ENCODE measurements at places on chromosomes 5 and 9.

DNA sequence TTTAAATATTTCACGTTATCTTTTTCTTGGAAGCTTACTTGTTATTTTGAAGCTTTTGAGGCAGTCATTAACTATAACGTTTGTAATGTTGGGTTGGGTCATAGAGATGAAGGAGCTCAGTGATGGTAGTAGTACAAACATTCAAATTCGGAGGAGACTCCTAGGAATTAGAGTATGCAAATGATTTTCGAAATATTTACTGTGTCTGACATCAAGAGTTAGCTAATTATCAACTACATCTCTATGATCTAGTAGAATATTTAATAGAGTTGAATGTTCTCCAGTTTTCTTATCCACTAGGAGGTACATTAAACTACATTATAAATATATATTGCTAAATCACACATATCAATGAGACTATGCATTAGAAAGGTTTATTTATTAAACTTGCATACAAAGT, 28.8 kb upstream of the C5orf24 start:
- H3K4me3 ChIP-seq: no peak overlapping the region
- H3K27me3 ChIP-seq: no peaks in the 10 kb centered on the region
- H3K27ac ChIP-seq: no peak overlapping the region
- no peak for DNase-seq
- H3K36me3 ChIP-seq: no peaks in the 10 kb centered on the region

- H3K27me3 ChIP-seq: no peaks in the 10 kb centered on the region
- no peaks in the 10 kb centered on the region for H3K4me1 ChIP-seq
- H3K36me3 ChIP-seq: no peaks in the 10 kb centered on the region
- DNase-seq: no peak
These were observed 9.2 kb downstream of the ENC1 start for GRCh38 chr5:74631081-74631953.

DNA sequence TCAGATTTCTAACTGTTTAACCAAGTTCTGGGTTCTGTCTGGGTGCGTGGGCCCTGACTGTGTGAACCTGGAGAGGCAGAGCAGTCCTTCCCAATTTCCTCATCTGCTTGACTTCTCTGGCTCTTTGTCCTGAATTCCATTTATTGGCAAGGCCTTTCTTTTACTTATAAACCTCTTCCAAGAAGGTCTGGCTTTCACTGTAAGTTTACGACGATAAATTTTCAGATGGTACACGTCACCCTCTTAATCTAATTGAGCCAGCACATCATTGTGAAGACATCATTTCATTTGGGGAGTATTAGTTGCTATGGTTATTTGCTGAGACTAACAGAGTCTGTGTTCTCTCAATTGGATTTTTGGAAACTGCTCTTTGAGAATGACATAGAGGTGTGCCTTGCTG, 92.4 kb downstream of the ARHGAP26 start:
- H3K4me3 ChIP-seq: no peak overlapping the region
- H3K27me3 ChIP-seq: no peaks in the 10 kb centered on the region
- H3K4me1 ChIP-seq: peaks cover 12% of the 10 kb centered on the region
- no peak for DNase-seq

GRCh38 chr9:98867429-98868168, 60.1 kb downstream of the GALNT12 start:
- no peaks in the 10 kb centered on the region for H3K27me3 ChIP-seq
- H3K36me3 ChIP-seq: no peaks in the 10 kb centered on the region
- peak overlapping the region; percentile 54 for H3K27ac ChIP-seq
- DNase-seq: peak; percentile 77
- H3K4me1 ChIP-seq: peaks cover 23% of the 10 kb centered on the region

DNA sequence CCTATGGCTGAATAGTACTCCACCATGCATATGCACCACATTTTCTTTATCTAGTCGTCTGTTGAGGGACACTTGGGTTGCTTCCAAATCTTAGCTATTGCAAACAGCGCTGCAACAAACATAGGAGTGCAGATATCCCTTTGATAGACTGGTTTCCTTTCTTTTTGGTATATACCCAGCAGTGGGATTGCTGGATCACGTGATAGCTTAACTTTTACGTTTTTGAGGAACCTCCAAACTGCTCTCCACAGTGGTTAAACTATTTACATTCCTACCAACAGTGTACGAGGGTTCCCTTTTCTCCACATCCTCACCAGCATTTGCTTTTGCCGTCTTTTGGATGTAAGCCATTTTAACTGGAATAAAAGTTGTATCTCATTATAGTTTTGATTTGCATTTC, 142.6 kb downstream of the TARS1 start:
- H3K4me3 ChIP-seq: no peak overlapping the region
- no peaks in the 10 kb centered on the region for H3K36me3 ChIP-seq
- H3K27ac ChIP-seq: no peak overlapping the region

DNA sequence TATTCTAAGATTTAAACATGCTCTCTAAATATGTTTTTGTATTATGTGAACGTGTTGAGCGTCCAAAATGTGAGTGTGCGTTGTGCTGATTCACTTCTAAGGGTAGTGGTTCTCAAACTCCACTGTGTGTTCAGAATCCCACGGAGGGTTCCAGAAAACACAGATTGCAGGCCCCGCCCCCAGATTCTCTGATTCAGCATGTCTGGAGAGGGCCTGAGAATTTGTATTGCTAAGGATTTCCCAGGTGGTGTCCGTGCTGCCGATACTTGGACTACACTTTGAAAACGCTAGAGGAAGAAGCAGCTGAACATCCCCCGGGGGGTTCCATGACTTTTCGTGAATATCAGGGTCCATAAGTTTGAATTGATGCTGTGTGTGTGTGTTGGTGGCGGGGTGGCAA, 1043.2 kb upstream of the WWC1 start:
- no peaks in the 10 kb centered on the region for H3K36me3 ChIP-seq
- H3K27me3 ChIP-seq: no peaks in the 10 kb centered on the region
- H3K4me1 ChIP-seq: no peaks in the 10 kb centered on the region
- no peak for DNase-seq
- no peak overlapping the region for H3K27ac ChIP-seq

DNA sequence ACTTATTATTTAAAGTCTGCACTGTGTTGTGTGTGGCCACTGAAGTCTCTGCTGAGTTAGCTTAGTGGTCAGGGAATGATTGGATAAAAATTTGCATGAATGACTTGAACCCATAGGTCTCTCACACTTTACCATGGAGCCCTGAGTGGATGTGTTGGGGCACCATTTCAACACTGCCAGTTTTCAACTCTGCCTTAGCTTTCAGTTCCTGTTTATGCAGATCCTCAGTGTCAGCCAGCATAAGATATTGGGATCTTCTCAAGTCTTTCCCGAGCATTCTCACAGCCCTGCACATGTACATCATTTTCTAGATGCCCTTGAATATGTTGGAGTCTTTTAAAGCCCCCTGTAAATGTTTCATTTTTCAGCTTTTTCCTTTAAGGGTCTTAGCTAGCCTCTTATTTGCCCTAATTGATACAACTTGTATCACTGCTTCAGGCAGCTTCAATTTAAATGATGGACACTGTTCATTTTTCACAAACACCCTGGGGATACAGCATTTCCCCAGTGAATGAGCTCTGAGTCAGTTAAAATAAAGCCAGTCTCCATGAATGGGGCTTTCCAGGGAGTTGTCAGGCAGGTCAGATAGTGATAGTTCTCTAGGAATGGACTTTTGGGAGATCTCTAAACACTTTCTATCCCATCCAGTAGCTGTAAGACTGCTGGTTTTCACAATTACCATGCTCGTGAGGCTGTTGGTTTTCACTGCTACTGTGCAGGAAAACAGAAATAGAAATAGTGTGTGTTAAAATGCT, 211.9 kb upstream of the PAPPA start:
- H3K4me1 ChIP-seq: peaks cover 5% of the 10 kb centered on the region
- DNase-seq: no peak
- H3K36me3 ChIP-seq: no peaks in the 10 kb centered on the region
- no peaks in the 10 kb centered on the region for H3K27me3 ChIP-seq
- no peak overlapping the region for H3K4me3 ChIP-seq

GRCh38 chr9:6209966-6210365, 5.6 kb upstream of the IL33 start:
- H3K27me3 ChIP-seq: no peaks in the 10 kb centered on the region
- no peaks in the 10 kb centered on the region for H3K4me1 ChIP-seq
- no peak overlapping the region for H3K27ac ChIP-seq
- H3K36me3 ChIP-seq: no peaks in the 10 kb centered on the region
- no peak overlapping the region for H3K4me3 ChIP-seq

DNA sequence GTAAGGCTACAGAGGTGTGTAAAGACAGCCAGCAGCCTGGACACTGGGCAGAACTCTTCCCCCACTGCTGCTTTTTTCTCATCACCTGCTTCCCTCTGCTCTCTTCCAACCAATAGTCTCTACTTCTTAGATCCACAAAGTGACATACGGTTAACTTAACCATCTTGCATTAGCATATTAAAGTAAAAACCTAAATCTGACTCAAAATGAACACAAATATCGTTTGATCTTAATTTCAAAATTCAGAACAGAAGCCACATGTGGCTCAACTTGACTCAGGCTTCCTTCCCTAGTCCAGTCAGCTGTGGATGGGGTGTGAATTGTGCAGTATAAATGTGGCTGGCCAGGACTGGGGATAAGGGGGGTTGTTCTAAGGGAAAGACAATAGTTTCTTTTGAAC, 114.3 kb downstream of the STARD4 start:
- no peaks in the 10 kb centered on the region for H3K4me1 ChIP-seq
- H3K27ac ChIP-seq: no peak overlapping the region
- H3K27me3 ChIP-seq: no peaks in the 10 kb centered on the region
- H3K4me3 ChIP-seq: no peak overlapping the region

GRCh38 chr9:75918909-75919308, 28.4 kb downstream of the PCSK5 start:
- H3K36me3 ChIP-seq: no peaks in the 10 kb centered on the region
- no peak for DNase-seq
- no peak overlapping the region for H3K27ac ChIP-seq
- H3K27me3 ChIP-seq: no peaks in the 10 kb centered on the region

DNA sequence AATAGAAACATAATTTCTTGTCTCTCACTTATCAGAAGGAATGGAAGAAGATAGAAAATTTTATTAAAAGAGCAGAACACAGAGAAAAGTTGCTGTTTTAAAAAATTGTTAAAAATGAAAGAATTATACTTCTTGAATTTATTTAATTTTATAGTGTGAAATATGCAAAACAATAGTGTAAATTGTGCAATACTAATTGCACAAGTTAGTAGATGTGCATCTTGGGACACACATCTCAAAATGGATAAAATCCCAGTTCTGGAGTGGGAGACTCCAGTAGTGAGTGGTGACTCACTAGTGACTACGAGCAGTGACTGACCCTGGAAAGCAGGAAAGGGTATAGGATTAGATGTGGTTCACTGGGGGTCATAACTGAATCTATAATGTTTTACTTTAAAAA, 223.2 kb downstream of the MSX2 start:
- H3K4me3 ChIP-seq: no peak overlapping the region
- DNase-seq: no peak
- H3K27me3 ChIP-seq: no peaks in the 10 kb centered on the region
- no peaks in the 10 kb centered on the region for H3K36me3 ChIP-seq

GRCh38 chr9:81492710-81493447, 196.5 kb downstream of the TLE1 start:
- no peak overlapping the region for H3K4me3 ChIP-seq
- no peaks in the 10 kb centered on the region for H3K36me3 ChIP-seq
- no peak for DNase-seq
- H3K27me3 ChIP-seq: no peaks in the 10 kb centered on the region

- no peak overlapping the region for H3K27ac ChIP-seq
- H3K27me3 ChIP-seq: no peaks in the 10 kb centered on the region
- H3K36me3 ChIP-seq: no peaks in the 10 kb centered on the region
- H3K4me1 ChIP-seq: no peaks in the 10 kb centered on the region
- no peak overlapping the region for H3K4me3 ChIP-seq
- DNase-seq: no peak
These were observed 31.2 kb upstream of the CXCL14 start for GRCh38 chr5:135609981-135610380.

GRCh38 chr5:137179203-137179602, 319.9 kb downstream of the SPOCK1 start:
- no peaks in the 10 kb centered on the region for H3K27me3 ChIP-seq
- no peak overlapping the region for H3K4me3 ChIP-seq
- DNase-seq: no peak

DNA sequence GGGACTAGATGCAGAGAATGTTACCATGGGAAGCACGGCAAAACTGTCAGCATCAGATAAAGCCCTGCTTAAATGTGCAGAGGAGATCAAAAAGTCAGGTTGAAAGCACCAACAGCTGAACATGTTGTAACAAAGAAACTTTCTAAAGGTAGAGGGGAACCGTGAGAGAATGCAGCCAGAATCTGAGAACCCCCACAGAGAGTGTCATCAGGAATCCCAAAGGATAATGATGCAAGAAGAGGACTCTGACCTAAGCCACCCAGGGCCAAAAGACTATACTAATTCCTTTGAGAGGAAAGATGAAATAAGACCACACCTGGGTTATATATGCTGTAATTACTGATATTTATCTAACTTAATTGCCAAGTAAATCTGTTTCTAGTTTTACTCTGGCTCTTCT, 116.6 kb downstream of the PCSK1 start:
- H3K36me3 ChIP-seq: no peaks in the 10 kb centered on the region
- no peaks in the 10 kb centered on the region for H3K4me1 ChIP-seq
- DNase-seq: no peak
- H3K27me3 ChIP-seq: no peaks in the 10 kb centered on the region
- no peak overlapping the region for H3K27ac ChIP-seq
- no peak overlapping the region for H3K4me3 ChIP-seq

DNA sequence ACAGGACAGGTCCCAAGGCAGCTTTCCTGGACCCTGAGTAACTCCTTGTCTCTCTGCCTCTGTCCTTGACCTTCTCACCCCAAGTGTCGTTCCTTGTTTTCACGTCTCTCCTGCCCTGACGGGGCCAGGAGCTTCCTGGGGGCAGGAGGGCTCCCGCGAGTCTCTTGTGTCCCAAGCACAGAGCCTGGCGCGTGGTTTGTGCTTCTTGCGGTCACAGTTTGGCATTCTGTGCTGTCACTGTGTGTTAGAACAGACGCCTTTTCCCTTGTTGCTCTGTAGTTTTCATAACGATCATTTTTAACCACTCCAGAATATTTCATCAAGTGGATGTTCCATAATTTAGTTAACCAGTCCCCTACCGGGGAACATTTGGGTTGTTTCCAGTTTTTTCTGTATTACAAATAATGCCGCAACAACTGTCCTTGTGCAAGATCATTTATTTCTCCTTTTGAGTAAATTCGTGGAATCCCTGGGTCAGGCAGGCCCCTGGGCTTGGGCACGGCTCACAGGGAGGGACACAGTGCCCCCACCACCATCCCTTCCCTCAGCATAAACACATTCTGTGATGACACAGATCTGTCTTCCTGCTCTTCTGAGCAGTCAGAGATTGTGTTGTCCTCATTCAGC, 71.9 kb downstream of the TSPAN17 start:
- H3K4me3 ChIP-seq: no peak overlapping the region
- no peak for DNase-seq
- H3K27me3 ChIP-seq: no peaks in the 10 kb centered on the region
- no peak overlapping the region for H3K27ac ChIP-seq
- no peaks in the 10 kb centered on the region for H3K36me3 ChIP-seq

DNA sequence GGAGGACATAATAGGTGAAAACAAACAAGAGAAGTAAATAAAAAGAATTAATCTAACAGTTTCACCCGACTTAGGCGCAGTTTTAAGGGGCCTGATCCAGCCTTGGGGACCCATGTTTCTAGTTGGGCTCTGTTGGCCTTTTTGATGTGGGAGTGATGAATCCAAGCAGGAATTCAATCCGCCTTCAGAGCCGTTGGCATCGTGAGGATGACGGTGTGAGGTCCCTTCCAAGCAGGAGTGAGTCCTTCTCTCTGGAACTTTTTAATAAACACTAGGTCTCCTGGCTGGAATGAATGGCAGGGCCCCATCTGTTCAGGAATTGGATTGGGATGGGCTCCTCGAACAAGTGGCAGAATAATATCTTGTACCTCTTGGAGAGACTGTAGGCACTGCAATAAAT, 22.3 kb upstream of the RHOBTB3 start:
- H3K27me3 ChIP-seq: no peaks in the 10 kb centered on the region
- H3K4me3 ChIP-seq: no peak overlapping the region

- peak overlapping the region; percentile 30 for H3K27ac ChIP-seq
- no peak for DNase-seq
- H3K4me1 ChIP-seq: no peaks in the 10 kb centered on the region
- no peaks in the 10 kb centered on the region for H3K27me3 ChIP-seq
These were observed 2.7 kb downstream of the GNAQ start for GRCh38 chr9:78028926-78029325.
